BJ (cell line): ENCODE measurements at places on chromosomes 3 and 15.

GRCh38 chr15:70127770-70128413 is 30.2 kb upstream of the TLE3 start:
- no peak for DNase-seq

GRCh38 chr15:82641129-82641798 is 5.9 kb downstream of the CPEB1 start:
- no peak for DNase-seq

DNA sequence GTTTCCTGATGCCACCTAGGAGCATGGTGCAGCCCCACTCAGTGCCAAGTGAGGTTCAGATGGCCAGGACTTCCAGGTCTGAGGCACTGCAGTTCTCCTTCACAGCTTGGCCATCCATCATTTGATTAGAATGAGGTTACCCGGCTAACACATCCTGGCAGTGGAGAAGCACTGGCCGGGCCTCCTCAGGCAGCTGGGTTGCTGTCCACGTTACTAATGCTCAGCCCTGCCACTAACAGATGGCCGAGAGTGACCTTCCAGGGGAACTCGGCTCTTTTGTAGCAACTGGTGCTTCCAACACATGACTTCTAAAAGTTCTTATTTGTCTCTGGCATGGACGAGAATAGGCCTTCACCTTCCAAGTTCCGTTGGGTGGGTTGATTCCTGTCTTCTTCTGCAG is 204.6 kb upstream of the CFAP20DC start:
- no peak for DNase-seq

GRCh38 chr15:29039466-29040369 is 153.9 kb downstream of the APBA2 start:
- no peak for DNase-seq

- no peak for DNase-seq
Measured at GRCh38 chr3:177483182-177483967, 286.1 kb upstream of the TBL1XR1 start.

- no peak for DNase-seq
Measured at GRCh38 chr3:168628549-168628948, 532.8 kb upstream of the GOLIM4 start.

DNA sequence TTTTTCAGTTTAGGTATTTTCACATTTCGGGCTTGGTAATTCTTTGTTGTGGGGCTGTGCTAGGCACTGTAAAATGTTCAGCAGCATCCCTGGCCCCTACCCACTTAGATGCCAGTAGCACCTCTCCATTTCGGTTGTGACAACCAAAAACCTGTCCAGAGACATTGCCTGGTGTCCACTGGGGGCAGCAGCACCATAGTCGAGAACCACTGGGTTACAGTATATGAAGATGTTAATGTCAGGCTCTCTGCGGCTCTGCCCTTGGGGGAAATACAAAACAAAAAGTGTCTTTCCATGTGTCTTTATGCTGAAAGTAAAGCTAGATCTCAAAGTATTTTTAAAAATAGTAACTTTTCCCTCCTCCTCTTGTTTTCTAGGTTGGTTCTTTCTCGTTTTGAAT is 177.2 kb downstream of the ITPR1 start:
- no peak for DNase-seq

DNA sequence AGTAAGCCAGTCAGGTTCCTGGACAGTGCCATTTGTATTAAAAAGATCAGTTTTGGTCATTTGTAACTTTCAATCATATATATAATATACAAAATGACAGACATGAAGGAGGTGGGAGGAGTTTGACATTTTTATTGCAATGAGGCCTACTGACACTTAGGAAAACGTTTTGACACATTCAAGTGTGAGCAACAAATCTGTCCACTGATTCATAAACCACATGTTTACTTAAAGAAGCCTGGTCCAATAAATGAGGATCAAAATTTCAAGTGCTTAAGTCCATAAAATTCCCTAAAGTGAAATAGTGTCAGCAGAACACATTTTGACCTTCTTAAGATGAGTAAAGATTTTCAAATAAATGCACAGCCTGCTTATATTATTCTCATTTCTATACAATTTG is 137.3 kb downstream of the MECOM start:
- DNase-seq: no peak

- no peak for DNase-seq
Measured at GRCh38 chr3:10753964-10754363, 62.1 kb upstream of the SLC6A11 start.
